Dorsolateral prefrontal cortex (tissue), 122 donors: ENCODE measurements at places on chromosomes 12 and 14. TPM values are rescaled to one million over a fixed set of nuclear protein-coding genes. Genes with fewer than 3 reads are reported as not detected.

The SMAGP gene
- total RNA-seq = 2.2 TPM

The PSMD9 gene
- total RNA-seq = 34.8 TPM

The OR6C2 gene
- not detected for total RNA-seq

The ENDOU gene
- total RNA-seq = 1.9 TPM

The ADGRD1 gene
- total RNA-seq = 14.2 TPM

The MFAP5 gene
- 0.90 TPM for total RNA-seq

The GZMH gene
- not detected for total RNA-seq

The ACADS gene
- total RNA-seq = 11.8 TPM
